Right cardiac atrium (tissue), 5 donors: ENCODE measurements at places on chromosomes 5 and 9. TPM values are rescaled to one million over a fixed set of nuclear protein-coding genes. Genes with fewer than 3 reads are reported as not detected.

- no peak for DNase-seq
Observed at GRCh38 chr5:54671111-54671531, 153.6 kb downstream of the SNX18 start.

DNA sequence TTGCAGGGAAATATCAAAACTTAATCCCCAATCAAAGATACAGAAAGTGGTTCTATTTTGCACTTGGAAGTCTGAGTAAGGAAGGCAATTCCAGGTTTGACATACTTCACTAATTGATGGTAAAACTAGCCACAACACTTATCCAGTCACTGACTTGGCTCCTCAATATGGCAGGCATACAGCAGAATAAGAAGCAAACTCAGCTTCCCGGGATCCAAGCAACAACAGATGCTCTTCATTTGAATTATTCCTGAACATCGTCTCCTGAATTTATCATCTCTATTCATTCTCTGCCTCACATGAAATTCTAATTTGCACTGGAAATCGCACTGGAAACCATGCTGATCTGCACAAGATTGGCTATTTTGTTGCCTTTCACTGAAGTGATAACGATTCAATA, 629.6 kb downstream of the PRELID2 start:
- no peak for DNase-seq

The TAF1L gene
- total RNA-seq, result not detected

The ABO gene
- total RNA-seq, result 1.9 TPM

The SLC44A1 gene
- 16.1 TPM for total RNA-seq

DNA sequence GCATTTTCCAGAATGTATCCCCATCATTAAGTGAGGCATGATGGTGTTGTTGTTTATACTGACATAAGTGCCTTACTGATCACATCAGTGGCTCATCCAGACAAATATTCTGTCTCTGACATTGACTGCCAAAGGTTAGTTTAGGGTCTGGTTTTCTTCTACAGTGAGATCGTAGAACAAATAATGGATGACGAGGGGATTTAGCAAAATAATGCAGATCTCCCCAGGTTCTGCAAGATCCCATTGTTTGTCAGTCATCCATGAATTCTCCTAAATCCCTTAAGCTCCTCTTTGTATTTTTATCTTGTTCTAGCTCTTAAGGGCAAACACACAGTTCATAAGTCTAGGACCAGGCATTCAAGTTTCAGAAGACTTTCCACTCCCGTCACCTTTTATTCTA, 93.1 kb upstream of the DHFR start:
- no peak for DNase-seq

GRCh38 chr9:38250279-38251035, 142.0 kb upstream of the ALDH1B1 start:
- no peak for DNase-seq

DNA sequence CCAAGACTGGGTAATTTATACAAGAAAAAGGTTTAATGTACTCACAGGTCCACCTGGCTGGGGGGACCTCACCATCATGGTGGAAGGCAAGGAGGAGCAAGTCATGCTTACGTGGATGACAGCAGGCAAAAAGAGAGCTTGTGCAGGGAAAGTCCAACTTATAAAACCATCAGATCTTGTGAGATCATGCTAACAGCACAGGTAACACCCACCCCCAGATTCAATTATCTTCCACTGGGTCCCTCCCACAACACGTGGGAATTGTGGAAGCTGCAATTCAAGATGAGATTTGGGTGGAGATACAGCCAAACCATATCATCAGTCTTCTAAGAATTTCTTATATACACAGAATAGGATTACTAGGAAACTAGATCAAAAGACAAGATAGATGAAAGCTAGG, 555.6 kb downstream of the PRR16 start:
- no peak for DNase-seq

DNA sequence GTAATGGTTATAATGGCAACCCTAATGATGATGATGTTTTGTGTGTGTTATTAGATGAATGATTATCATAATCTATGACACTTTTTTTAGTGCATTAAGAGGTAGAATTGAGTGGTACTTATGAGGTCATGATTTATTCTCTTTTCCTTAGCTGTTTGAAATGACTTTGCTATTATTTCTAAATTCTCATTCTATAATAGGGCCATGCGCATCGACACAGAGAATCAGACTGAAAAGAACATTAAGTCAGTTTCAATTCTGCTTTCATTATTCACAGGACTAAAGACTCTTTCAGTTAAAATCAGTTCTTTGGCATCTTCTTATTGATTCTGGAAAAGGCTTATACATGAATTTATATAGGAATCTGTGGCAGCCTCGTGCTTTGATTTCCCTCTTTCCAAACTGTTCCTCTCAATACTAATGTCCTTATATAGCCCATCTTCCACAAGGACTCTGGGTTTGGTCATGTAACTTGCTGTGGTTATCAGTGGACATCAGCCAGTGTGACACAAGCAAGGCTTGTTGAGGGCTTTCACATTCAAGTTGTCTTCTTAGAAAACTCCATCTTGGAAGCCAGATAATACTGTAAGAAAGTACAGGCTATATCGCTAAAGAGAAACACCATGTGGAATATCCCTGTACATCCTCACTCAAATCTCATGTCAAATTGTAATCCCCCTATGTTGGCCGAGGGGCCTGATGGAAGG, 140.3 kb upstream of the CHD1 start:
- DNase-seq, result no peak

GRCh38 chr5:56025151-56025885, 30.6 kb upstream of the IL6ST start:
- DNase-seq, result no peak

GRCh38 chr9:130209422-130209821, 37.2 kb downstream of the NCS1 start:
- peak; percentile 27 for DNase-seq

GRCh38 chr5:142600092-142600491, 85.8 kb downstream of the FGF1 start:
- DNase-seq, result no peak

DNA sequence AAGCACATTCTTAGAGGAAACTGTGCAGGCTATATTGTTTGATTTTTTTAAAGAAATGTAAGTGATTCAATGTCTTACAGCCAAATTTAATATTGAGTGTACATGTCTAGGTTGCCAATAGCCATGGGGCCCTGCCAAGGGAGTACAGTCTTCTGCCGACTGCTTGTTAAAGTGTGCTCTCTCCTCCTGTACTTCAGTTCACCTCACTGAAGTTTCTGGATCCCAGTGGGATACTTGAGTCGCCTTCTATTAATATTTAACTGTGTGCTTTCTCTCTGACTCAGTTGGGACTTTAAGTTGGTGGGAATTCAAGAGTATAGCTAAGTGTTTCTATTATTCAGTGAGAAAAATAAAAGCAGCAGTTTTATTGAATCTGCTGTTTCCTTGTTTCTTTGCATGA, 44.5 kb upstream of the C5orf47 start:
- DNase-seq, result peak; percentile 45

GRCh38 chr5:154794525-154795234, 39.5 kb downstream of the LARP1 start:
- DNase-seq, result no peak

DNA sequence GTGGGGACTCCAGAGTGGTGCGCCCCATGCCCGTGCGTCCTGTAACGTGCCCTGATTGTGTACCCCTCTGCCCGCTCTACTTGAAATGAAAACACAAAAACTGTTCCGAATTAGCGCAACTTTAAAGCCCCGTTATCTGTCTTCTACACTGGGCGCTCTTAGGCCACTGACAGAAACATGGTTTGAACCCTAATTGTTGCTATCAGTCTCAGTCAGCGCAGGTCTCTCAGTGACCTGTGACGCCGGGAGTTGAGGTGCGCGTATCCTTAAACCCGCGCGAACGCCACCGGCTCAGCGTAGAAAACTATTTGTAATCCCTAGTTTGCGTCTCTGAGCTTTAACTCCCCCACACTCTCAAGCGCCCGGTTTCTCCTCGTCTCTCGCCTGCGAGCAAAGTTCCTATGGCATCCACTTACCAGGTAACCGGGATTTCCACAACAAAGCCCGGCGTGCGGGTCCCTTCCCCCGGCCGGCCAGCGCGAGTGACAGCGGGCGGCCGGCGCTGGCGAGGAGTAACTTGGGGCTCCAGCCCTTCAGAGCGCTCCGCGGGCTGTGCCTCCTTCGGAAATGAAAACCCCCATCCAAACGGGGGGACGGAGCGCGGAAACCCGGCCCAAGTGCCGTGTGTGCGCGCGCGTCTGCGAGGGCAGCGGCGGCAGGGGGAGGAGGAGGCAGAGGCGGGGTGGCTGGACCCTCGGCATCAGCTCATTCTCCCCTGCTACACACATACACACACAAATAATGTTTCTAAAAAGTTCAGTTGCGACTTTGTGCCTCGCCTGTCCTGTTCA, 668 bp downstream of the GLIS3 start:
- peak; percentile 73 for DNase-seq

The GAS1 gene
- 33.5 TPM for total RNA-seq

GRCh38 chr9:95496687-95497086, 20.1 kb downstream of the PTCH1 start:
- DNase-seq, result no peak

GRCh38 chr5:32160228-32160627, 13.9 kb downstream of the GOLPH3 start:
- no peak for DNase-seq

The ZER1 gene
- total RNA-seq, result 46.1 TPM

GRCh38 chr9:126671381-126671831, 57.7 kb downstream of the LMX1B start:
- peak; percentile 49 for DNase-seq

DNA sequence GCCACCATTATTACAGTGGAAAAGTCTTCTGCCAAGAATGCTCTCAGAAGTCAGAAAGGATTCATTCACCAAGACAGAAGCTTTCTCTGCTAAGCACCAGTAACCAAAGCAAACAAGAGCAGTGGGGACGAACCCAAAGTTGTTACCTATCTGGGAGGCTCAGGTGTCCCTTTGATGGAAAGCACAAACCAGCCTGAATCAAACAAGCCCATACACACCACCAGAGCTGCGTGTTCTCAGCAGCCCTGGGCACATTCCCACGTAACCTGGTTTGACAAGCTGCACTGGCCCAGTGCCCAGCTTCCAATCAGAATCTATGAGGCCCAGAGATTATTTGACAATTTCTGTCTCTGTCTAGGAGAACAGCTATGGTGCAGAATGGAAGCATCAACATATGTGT, 252.6 kb downstream of the ACTL7B start:
- no peak for DNase-seq

The TMEM252 gene
- not detected for total RNA-seq

The GLRA1 gene
- total RNA-seq, result not detected

DNA sequence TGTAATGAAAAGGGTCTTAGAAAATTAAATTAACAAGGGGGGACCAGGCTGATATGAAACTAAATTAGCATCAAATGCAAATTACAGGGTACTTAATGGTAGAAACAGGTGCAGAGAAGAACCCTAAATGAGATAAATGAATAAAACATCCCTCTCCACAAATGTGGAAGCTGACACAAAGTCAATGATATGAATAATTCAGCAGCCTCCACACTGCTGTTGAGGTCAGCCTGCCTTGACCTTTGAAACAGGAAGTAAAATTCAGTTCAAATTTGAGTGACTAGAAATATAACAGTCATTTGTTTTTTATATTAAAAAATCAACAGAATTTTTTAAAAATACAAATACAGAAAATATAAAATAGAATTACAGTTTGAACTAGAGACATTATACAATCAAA, 40.0 kb downstream of the EBF1 start:
- no peak for DNase-seq

The RANBP6 gene
- total RNA-seq, result 19.7 TPM

The IFNA14 gene
- not detected for total RNA-seq

- DNase-seq, result no peak
Observed at GRCh38 chr5:91302958-91303357, 80.2 kb downstream of the ARRDC3 start.
